CD4-positive, alpha-beta T cell treated with Interleukin-1 beta for 1 hour (primary cell): ENCODE measurements at places on chromosomes 2 and 18.

DNA sequence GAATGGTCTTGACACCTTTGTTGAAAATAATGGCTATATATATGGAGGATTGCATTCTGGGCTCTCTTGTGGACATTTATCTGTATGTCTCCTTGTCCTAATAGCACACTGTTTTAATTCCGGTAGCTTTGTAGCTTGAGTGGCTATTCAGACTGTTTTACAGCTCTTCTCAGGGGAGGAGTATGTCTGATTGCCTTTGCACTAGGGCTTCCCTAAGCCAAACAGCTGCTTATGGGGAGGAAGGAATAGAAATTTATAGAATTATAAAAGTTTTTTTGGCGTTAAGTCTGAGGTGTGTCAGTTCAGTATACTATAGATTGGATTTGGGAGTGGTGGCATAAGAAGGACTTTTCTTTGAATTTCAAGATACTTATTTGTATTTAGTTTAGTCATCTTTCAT is 12.6 kb downstream of the SEH1L start:
- no peak for DNase-seq

GRCh38 chr2:86285981-86286380 is 51.4 kb downstream of the REEP1 start:
- DNase-seq, result no peak

DNA sequence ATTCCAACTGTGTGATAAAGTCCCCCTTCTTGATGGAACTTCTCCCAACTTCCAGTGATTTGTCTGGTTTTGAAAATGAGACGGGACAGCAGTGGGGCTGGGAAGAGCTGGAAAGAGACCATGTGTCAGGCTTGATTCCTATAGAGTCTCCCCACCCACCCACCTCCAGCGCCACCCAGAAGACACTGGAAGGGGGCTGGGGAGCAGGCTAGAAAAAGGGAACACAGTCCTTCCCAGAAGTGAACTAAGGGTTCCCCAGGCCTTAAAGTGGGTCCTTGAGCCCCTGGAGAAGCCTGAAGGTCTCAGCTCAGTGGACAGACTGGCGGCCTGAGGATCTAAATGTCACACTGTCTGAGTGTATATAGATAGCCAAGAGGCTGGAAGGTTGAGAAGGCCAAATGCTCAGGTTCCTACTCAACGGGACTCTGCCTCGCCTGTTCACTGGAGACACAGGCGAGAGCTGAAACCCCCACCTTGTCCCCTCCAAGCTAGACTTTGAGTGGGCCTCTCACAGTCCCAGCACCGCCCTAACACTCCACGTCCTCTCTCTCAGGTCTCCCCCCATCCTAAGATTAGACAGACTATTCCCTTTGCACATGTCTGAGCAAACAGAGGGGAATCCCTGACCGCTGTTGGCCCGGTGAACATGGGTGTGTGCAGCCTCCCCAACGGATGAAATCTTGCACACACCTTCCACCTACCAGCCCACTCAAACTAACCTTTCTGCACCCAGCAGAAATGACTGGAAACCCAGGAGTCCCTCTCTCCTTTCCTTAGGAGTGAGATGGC is 1.6 kb downstream of the PKDCC start:
- DNase-seq, result no peak

DNA sequence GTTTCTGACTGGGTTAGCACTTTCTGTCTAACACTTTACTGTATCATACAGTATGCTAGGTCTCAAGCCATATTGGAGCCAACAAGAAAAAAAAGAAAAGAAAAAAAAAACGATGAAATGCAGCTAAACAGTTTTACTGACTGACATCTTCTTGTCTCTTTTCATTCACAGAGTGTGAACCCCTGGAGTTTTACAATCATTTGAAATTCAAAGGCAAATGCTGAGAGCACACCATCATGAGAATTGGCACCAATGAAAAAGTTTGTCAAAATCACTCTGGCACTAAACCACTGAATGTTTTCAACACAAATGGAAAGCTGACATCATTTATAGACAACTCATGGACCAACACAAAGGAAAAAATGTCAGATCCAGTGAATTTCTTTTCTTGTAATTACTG is 513.3 kb downstream of the LRRTM4 start:
- DNase-seq, result no peak

DNA sequence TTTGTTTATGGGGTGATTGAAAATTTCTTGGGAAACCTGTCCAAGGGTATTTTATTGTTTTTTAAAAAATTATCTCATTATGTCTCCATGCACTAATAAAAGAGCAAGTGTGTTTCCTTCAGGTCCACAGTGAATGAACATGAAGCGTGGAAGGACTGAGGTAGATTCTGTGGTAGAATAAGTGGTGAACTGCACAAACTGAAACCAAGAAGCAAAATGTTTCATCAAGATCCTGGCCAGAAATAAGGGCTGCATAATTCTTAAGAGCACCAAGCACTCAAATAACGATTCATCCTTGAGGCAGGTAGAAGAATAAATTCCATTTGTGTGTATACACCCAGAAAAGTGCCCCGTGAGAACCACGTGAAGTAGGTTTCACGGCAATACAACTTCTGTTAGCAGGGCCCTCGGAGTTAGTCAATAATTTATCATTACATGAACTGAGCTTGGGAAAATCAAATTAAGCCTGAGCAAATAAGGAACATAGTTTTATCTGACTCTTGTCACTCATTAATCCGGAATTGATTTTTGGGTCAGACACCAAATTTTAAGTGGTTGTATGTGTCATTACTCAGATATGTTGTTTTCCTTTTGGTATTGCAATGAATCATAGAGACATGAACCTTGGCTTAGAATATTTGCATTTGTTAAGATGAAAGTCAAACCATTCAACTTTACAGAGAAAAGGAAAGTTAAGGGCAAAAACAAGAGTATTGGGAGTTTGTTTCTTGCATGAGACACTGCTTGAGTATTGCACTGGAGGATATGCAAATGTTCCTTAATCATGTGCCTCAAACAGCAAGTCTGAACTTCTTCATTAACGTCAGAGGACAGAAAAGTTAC is 472.6 kb upstream of the NETO1 start:
- no peak for DNase-seq

- DNase-seq, result peak; percentile 29
Observed at GRCh38 chr2:111032721-111033429, 87.8 kb upstream of the BCL2L11 start.

- no peak for DNase-seq
Observed at GRCh38 chr2:28334527-28334894, 58.1 kb upstream of the FOSL2 start.

- DNase-seq, result no peak
Observed at GRCh38 chr2:169452080-169452479, 27.2 kb upstream of the BBS5 start.

DNA sequence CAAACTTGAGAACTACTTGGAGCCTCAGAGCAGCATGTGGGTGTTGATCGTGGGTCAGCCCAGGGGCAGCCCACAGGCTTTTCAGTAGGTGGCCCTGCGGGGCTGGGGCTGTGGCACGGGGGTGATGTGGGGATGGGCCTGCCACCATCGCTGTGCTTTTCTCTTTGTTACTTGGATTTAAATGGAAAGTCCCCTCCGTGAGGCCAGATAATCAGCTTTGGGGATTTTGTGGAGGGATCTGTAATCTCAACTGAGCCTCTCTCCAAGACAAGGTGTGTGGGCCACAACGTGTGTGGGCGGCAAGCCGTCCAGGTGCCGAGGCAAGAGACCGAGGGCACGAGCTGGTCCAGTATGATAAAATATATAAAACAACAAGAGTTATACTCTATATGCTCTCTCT is 16.7 kb downstream of the COLEC11 start:
- DNase-seq, result no peak

GRCh38 chr2:31886700-31887099 is 124.1 kb downstream of the MEMO1 start:
- DNase-seq, result no peak

DNA sequence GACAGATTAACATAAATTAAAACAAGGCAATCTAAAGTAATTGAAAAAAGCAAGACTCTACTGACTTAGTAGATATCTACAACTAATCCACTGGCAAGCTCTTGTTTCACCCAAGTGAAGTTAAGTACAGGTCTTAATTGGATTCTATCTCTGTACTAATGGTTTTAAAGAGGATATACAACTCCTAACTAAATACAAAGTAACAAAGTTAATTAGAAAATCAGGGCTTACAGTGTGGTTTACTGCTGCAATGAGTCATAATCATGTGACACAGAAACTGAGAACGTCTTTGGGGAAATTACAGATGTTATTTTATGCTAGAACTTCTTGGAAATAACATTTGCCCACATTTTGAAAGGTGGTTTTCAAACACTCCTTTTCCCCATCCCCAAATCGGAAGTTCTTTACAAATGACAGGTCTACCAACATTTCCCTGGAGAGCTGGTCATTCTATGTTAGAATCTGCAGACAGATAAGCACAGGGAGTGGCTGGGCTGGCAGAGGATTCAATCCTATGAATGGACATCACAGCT is 245.3 kb downstream of the STK39 start:
- no peak for DNase-seq

DNA sequence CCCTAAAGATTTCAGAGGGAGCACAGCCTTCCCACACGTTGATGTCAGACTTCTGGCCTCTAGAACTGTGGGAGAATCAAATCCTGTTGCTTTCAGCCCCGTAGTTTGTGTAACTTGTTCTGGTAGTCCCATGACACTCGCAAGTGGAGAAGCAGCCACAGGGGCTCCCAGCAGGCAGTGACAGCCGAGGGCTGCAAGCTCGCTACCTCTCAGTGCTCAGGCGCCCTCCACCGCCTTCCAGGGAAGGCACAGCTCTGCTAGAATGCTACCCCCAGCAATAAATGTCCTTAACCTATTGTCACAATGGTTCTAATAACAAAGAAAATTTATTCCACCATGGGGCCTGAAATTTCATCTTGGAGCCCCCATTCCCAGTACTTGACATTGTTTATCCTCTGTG is 143.1 kb upstream of the ZNF236 start:
- no peak for DNase-seq

GRCh38 chr2:437756-438393 is 150.0 kb upstream of the ALKAL2 start:
- DNase-seq, result peak; percentile 82

DNA sequence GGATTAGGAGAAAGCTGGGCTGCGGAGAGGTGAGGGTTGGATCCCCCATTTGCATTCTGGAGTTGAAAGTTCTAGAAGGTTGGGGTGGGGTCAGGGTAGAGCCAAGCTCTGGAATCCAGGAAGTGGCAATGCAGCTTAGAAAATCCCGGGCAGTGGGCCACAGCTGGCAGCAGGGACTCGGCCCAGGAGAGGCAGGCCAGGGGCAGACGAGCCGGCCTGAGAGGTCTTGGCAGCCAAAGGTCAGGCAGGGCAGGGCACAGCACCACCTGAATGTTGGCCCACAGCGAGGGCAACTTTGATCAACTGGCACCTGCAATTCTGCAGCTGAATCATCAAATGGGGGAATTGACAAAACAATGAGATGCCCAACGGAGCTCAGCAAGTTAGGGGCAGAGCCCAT is 139.2 kb downstream of the INHBB start:
- no peak for DNase-seq

- DNase-seq, result no peak
Observed at GRCh38 chr2:27988306-27988705, 97.8 kb downstream of the BABAM2 start.

DNA sequence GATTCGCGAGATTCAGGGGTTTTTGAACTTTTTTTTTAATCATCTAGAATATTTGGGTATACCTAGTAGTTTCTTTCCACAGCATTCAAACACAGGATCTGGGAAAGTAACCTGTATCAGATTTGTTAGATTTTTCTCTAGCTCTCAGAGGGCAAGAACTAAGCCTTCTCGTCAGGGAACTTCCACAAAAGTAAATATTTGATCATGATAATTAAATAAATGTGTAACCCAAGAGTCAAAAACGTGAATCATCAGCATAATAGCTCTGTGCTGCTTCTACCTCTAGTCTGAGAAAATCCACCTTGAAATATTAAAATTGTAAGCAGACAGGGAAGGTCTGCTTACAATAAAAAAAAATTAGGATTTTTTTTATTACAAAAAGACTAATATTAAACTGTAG is 225.7 kb upstream of the SPOPL start:
- DNase-seq, result no peak

GRCh38 chr2:24287171-24287570 is 73.2 kb downstream of the ITSN2 start:
- DNase-seq, result no peak

DNA sequence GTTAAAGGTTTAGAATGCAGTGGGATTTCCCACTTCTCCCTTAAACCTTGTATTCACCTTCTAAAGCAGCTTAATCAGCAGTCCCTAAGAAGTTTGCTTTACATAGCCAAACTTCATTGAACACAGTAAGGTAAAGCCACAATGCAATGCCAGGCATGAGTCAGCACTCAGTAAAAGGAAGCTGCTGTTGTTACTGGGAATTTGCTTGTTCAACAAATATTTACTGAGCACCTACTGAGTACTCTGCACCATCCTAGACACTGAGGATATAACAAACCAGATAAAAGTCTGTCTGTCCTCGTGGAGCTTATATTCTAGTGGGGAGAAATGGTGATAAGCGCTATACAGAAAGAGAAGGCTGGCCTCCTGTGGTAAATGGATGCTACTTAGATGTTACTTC is 162.7 kb downstream of the PKP4 start:
- no peak for DNase-seq

GRCh38 chr2:5661362-5661761 is 30.8 kb upstream of the SOX11 start:
- no peak for DNase-seq

DNA sequence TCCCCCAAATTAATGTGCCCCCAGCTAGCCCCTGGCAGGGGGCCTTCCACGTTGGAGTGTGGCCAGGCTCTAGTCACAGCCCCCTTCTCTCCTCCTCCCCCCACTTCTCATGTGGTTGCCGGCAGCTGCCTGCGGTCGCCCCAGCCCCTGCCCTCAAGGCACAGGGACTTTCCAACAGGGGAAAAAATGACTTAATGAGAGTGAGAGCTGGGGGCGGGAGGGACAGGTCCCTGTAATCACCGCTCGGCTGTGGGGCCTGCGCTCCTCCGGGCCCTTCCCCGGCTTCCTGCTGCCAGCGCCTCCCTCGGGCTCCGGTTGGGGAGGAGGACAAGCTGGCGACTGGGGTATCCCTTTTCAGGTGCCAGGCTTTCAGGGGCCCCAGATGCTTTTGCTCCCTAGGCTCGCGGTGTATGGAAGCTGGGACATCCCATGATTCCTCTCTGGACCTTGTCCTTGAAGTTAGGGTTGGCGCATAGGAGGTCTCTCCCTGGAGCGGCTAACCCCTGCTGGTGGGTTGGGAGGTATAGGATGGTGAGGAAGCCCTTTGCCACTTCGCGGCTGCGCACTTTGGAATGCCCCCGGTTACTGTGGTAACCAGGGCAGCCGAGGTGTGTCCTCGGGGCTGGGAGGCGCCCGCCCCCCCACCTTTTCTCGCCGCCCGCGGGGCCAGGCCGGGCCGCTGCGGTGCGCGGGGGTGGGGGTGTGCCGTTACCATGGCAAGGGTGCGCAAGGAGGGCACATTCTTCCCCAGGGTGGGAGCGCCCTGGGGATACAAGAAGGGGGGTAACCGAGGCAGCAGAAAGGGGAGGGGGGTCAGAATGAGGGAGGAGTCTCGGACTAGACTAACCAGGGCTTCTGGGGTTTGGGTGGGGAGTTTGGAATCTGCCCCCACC is 16.1 kb downstream of the WNT10A start:
- DNase-seq, result peak; percentile 91

DNA sequence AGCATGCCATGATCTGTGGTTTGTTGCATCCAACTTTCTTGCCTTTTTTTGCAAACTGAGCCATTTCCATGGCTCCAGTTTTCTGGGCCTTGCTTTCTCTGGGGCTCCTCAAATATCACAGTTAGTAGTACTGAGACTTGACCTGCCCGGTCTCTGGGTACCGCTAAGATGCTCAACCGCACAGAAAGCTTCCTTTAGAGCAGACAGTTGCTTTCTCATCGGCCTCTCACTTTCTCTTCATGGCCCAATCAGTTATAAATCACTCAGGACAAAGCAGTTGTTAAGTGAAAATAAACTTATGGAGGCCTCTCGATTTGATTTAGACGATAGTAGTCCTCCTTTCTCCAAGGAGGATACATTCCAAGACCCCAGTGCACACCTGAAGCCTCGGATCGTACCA is 141.2 kb upstream of the ASB18 start:
- no peak for DNase-seq
